ENCODE measurements at places on chromosomes 4 and X. TPM values are rescaled to one million over a fixed set of nuclear protein-coding genes. Genes with fewer than 3 reads are reported as not detected.
A peak's percentile ranks its signal among the peaks of the same experiment; 100 is the strongest.

- no peak for DNase-seq
Observed at GRCh38 chr4:59553721-59554091, 1646.4 kb upstream of the ADGRL3 start.

DNA sequence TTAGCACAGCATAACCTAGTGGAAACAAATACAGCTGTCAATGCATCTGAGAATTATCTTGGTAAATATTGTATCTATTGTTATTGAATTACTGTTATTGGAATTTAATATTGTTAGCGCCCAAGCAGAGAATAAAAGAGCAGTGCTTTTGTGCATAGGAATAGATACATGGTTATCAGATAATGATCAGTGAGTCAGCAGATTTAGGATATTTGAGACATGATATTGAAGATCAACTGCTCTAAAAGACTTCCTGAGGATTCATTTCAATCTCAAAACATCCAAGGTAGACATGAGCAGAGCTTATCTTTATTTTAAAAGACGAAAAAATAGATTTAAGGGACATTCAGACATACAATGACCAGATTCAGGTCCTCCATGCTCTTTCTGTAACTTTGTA is 10.6 kb upstream of the H2AZ1 start:
- DNase-seq: no peak

DNA sequence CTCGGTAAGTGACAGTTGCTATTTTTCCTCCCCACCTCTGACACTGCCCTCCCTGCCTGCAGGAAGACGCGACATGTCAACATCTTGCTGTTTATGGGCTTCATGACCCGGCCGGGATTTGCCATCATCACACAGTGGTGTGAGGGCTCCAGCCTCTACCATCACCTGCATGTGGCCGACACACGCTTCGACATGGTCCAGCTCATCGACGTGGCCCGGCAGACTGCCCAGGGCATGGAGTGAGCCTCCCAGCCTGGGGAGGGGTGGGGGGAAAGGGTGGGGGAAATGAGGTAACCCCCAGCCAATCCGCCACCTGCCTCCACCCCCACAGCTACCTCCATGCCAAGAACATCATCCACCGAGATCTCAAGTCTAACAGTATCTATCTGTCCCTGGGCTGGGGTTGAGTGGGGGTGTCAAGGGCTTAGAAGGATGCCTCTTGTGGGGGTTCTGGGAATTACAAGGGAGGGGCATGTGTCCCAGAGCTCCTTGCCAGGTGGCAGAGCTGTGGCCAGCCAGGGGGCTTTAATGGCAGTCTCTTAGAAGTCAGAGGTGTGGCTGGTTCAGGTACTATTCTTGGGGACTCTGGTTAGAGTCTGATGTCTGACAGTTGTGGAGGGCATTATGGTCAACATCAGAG is 7.8 kb downstream of the ARAF start:
- DNase-seq: no peak

- DNase-seq: no peak
Observed at GRCh38 chr4:98645527-98645926, 12.9 kb downstream of the TSPAN5 start.

DNA sequence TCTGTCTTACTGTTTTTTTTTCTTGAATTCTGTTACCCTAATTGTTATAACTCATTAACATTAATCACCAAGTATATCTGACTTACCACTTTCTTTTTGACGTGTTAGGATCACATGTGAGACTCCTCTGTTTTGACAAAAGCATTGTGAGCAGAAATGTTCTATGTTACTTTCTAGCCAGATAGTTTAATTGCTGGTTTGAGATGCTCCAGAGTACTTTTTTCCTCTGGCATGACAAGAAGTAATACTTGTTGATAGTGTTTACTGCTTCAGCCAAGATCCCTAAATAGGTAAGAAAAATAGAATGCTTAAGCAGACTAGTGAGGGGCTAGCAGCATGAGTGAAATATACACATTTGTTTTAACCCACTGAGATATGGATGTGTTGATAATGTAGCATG is 303.9 kb upstream of the PABPC4L start:
- DNase-seq: no peak

DNA sequence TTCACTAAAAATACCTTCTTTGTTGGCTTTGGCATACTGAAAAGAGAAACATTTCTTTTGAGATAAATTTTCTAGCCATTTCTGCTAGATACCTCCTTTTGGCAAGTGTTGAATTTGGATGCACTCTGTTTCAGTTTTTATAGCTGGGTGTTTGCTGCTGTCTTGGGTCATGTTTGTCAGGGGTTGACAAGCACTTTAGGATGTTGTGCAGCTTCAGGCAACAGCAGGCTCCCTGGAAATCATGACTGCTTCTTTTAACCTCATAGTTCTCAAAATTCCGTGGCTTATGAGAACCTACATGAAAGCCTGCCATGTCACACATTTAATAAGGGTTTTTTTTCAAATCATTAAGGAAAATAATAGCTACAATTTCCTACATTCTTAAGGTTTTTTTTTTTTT is 36.7 kb downstream of the CCSER1 start:
- no peak for DNase-seq

DNA sequence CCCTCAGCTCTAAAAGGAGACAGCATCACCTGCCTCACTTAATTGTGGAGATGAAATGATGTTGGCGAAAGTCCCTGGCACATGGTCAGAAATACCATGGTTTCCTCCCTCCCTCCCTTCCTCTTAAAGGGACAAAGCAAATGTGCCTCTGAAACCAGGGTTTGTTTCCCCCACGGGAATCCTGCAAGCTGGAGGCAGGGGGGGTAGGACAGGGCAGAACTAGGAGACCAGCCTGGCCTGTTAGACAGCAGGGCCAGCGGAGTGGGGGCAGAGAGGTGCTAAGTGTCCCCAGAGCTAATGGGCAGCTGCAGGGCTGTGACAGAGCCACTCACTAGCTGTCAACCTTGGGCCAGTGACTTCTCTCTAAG is 5.7 kb downstream of the RTL5 start:
- DNase-seq: no peak

DNA sequence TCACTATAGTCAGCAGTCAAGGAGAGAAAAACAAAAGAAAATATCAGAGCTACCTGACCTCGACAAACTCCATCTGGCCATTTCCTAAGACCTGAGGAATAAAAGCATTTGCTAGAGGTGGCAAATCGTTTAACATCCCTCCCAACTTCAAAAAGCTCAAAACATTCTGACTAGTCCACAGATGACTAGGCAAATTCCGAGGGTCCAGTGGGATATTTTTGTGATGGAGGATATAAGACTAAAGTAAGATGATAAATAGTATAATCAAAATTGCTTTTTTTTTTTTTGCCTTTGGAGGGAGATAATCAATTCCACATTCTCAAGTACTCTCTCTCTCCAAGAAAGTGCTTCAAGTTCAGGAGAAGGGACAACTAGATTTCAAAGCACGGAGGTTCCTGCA is 119.1 kb upstream of the ETNPPL start:
- no peak for DNase-seq

DNA sequence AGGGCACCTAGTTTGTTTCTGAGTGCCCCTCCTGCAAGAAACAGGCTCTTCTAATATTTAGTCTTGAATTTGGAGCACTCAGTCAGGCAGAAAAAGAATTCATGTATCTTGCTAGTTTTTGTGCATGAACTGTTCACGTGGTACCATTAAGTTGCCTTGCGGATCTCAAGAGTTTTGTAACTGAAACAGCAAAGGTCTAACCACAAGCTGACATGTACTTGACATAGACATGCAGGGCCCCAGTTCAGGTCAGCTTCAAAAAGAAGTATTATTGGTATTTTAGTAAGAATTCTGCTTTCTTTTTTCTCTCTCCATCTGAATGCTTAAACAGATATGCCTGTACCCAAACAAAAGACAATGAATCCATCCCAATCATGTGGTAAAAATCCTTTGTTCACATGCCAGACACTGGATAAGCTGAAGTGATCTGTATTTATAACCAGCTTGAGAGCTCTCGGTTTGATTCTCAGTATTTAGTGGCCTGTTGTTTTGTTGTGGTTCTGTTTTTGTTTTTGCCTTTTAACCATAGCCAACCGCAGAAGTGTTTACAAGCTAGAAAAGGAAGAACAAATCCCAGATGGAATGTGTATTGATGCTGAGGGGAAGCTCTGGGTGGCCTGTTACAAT is 13.0 kb downstream of the RGN start:
- DNase-seq: no peak

DNA sequence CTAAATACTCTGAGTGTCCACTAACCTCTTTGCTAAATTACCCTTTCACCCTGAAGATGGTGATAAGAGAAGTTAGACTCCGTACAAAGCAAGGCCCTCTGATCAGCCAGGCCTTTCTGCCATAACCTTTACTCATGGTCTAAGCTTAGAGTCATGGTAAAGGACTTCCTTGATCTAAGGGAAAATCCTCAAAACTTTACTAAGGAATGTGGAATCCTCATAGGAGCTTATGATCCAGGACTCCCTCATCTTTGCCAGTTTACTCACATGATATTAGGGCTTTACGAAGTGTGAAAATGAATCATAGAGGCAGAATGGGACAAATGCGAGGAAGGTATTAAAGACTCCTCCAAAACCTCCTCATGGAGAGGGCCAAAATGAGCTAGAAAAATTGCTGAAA is 7.9 kb upstream of the FAM13A start:
- no peak for DNase-seq

- DNase-seq: peak; percentile 72
Observed at GRCh38 chr4:2940267-2941137, 22.7 kb downstream of the NOP14 start.

GRCh38 chr4:8710946-8711345 is 118.4 kb downstream of the CPZ start:
- peak; percentile 38 for DNase-seq

DNA sequence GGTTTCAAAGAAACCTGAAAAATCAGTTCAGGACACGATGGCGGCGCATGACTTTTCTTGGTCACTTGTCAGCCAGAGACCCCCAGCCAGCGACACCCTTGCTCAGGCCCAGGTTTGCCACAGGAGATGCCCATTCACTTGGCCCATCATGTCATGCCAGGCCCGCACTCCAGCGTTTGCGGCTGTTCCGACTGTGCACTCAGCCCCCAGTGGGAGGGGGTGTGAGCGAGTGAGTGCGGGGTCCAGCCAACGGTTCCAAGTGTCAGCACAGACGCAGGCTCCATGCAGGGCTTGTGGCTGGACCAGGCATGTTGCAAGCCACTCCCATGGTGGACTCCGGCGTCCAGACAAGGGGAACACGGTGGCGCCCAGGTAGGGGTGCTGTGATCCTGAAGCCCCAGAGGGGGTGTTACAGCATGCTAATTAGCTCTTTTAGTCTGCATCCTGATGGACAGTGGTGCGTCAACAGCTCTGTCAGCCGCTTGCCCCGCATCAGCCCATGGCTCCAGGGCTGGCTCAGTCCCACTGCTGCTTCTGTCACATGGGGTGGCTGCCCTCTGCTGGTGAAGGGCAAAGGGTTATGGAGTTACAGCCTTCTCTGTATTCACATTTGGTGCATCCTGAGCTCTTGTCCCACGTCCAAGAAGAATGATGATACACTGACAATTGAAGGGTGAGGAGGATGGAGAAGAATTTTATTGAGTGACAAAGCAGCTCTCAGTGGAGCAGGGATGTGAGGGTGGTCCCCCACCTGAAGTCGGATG is 3.7 kb upstream of the MAEA start:
- DNase-seq: no peak

- DNase-seq: no peak
Observed at GRCh38 chr4:77145842-77146185, 11.2 kb upstream of the CCNG2 start.

DNA sequence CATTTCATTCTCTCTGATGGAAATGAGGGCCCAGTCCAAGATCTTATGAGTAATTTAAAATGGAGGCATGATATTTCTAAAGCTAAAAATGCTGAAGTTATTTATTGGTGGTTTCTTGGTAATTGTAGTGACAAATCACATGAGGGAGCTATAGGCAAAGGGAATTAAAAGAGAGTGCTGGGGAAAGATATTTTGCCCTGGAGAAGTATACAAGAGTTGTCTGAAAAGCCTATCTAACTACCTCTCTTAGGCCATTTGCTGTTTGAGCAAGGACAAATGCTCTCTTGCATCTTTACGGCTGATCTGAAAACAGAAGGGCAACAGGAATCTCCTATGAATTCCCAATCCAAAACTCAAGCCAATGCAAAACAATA is 89.4 kb downstream of the FMR1NB start:
- DNase-seq: no peak

DNA sequence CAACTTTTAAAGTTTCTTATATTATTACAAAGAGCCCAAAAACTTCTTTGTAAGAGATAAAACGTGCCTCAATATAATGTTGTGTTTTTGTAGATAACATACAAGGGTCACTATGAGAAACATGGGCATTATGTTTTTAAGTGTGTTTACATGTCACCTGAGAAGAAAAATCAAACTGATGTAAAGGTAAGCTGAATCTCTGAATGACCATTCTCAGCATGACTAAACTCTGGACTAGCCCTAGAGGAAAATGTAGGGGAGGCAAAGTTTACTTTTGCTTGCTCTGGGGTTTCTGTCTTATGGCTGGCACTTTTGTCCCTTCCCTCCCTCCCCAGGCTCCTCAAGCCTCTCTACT is 6.8 kb downstream of the MEPE start:
- no peak for DNase-seq

- DNase-seq: no peak
Observed at GRCh38 chrX:84216406-84216805, 28.4 kb upstream of the RPS6KA6 start.

DNA sequence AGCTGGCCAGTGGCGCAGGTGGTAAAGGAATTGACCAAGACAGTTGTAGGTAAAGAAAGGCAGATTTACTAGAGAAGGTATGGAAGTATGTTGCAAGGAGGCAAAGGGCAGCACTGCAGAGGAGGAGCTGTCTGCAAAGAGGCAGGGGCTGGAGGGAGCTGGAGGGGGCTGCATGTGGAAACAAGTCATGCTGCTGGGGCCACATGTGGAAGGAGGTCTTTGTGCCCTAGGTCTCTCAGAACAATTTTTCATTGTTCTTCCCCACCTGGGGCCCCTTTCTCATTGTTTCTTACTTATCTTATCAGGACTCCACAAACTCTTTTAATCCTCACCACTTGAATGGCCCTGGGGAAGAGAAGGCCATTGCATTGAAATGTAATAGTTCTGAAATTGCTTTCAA is 144.8 kb upstream of the PLAC1 start:
- no peak for DNase-seq

GRCh38 chrX:38342853-38343778 is 9.3 kb upstream of the OTC start:
- DNase-seq: no peak

- DNase-seq: no peak
Observed at GRCh38 chr4:89562746-89563145, 255.1 kb upstream of the GPRIN3 start.

DNA sequence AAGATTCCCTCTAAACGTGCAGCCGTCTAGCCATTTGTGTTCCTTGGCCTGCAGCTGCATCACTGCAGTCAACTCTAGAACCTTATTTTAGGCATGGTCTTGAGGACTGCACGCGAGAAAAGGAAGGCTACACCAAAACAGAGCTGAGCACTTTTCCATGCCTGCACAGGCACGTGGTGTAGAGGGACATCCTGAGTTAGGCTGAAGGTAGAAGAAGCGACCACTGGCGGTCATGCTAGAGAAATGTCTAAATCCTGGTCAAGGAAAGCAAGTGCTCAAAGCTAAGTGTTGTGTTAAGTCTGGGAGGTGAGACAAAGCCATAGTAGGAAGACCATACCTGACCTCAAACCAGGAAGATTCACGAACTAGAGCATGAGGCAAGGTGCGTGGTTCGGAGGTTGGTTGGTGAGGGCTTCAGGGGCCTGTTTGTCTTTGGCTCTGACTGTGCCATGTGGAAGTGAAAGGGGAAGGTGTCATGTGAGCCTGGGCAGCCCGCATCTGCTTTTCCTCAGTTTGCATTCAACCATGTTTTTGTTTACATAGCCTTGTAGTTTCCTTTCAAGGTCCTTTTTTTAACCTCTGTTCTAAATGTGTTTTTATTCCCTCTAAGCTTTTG is 203.8 kb downstream of the AASDH start:
- DNase-seq: no peak

CCDC158 gene
- 2.3 TPM for total RNA-seq

HNRNPH2 gene
- total RNA-seq: 50.9 TPM

GC gene
- 0.56 TPM for total RNA-seq

AKAP17A gene
- 20.8 TPM for total RNA-seq

Measured in posterior vena cava (tissue), 2 donors.